Activated CD8-positive, alpha-beta T cell treated with anti-CD3 and anti-CD28 coated beads for 36 hours (primary cell): ENCODE measurements at places on chromosomes 2 and 18. TPM values are rescaled to one million over a fixed set of nuclear protein-coding genes. Genes with fewer than 3 reads are reported as not detected.
A peak's percentile ranks its signal among the peaks of the same experiment; 100 is the strongest.

- no peak for DNase-seq
- H3K27me3 ChIP-seq, result no peaks in the 10 kb centered on the region
- no peaks in the 10 kb centered on the region for H3K4me1 ChIP-seq
- H3K4me3 ChIP-seq, result no peak overlapping the region
- H3K27ac ChIP-seq, result no peak overlapping the region
- no peaks in the 10 kb centered on the region for H3K36me3 ChIP-seq
Measured at GRCh38 chr2:212414767-212415211, 123.8 kb downstream of the ERBB4 start.

GRCh38 chr2:118240276-118240675, 152.0 kb downstream of the INSIG2 start:
- H3K27ac ChIP-seq, result no peak overlapping the region
- H3K36me3 ChIP-seq, result no peaks in the 10 kb centered on the region
- DNase-seq, result no peak
- H3K4me3 ChIP-seq, result no peak overlapping the region
- peaks cover 24% of the 10 kb centered on the region for H3K27me3 ChIP-seq

DNA sequence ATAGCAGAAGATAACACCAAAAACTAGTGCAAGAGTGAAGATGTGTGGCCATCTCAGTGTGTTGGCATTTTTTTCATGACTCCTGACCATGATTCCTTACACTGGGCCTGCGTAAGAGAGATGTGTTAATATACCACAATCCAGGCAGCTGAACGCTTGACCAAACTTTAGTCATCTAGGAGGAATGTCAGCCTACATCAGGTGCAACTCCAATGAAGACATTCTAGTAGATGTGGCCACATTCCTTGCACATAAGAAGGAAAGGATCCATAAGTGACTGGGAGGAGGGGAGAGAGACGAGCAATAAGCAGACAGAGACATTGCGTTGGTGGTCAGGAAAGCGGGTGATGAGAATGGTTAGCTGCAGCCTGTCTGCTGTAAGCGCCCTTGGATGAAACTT, 42.6 kb downstream of the CYRIA start:
- DNase-seq, result no peak
- no peak overlapping the region for H3K27ac ChIP-seq
- no peak overlapping the region for H3K4me3 ChIP-seq

The TDRD15 gene
- not detected for total RNA-seq

The LINC00305 gene
- not detected for total RNA-seq

The LRATD1 gene
- not detected for total RNA-seq

The GALM gene
- total RNA-seq, result 38.3 TPM

DNA sequence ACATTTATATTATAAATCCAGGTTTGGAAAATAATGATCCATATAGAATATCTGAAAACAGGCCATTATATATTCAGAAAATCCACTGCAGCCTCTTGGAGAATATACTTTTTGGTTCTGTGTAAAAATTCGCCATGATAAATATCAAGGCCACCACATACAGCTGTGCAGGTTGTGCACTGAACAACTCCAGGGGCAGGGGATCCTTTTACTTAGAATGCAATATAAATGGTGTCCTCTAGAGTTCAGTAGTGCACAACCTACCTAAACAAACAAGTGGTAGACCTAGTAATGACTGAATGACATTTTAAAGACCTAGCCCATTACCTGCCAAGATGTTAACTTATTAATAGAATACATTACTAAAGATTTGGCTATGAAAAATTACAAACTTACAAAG, 22.4 kb downstream of the MOGAT1 start:
- H3K27me3 ChIP-seq, result peaks cover 8% of the 10 kb centered on the region
- no peak for DNase-seq
- H3K4me3 ChIP-seq, result no peak overlapping the region
- H3K36me3 ChIP-seq, result no peaks in the 10 kb centered on the region
- H3K4me1 ChIP-seq, result peaks cover 7% of the 10 kb centered on the region

The LYPD6 gene
- total RNA-seq, result not detected

DNA sequence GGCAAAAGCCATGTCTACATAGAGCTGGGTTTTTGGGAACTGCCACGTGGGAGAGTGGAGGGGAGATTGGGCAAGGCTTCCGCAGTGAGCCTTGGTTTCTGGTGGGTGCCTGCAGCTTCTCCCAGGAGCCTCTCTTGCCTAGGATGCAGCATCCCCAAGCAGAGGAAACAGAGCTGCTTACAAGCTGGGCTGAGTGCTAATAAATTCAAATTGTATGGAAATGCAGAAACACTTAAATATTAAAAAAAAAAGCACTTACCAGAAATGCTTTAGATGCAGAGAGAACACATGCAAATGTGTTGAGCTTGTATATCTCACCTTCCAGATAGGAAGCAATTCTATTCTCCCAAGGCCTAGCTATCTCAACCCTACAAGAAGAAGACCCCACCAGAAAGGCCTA, 96.0 kb upstream of the ST3GAL5 start:
- H3K36me3 ChIP-seq, result no peaks in the 10 kb centered on the region
- H3K4me1 ChIP-seq, result no peaks in the 10 kb centered on the region
- H3K4me3 ChIP-seq, result no peak overlapping the region
- no peaks in the 10 kb centered on the region for H3K27me3 ChIP-seq

GRCh38 chr2:222108957-222109585, 189.7 kb downstream of the PAX3 start:
- no peaks in the 10 kb centered on the region for H3K36me3 ChIP-seq
- no peaks in the 10 kb centered on the region for H3K27me3 ChIP-seq
- no peak for DNase-seq
- H3K4me3 ChIP-seq, result no peak overlapping the region
- no peak overlapping the region for H3K27ac ChIP-seq
- no peaks in the 10 kb centered on the region for H3K4me1 ChIP-seq

The NTSR2 gene
- total RNA-seq, result not detected

DNA sequence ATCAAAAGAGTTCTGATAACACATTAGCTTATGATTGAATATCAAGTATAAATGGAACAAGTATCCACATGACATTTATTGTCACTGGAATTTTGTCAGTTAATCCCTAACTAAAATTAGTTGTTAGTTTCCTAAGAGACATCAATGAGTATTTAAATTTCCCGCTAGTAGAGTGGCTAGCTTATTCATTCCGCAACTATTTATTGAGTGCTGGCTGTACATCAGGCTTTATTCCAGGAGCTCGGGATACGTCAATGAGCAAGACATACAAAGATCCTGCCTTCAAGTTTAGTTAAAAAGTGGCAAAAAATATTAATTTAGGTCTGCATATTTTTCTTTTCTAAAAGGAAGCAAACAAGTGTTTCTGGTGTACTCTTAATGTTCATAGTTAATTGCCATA, 59.3 kb downstream of the PRKRA start:
- no peaks in the 10 kb centered on the region for H3K36me3 ChIP-seq
- no peak for DNase-seq
- H3K27ac ChIP-seq, result no peak overlapping the region
- peaks cover 3% of the 10 kb centered on the region for H3K27me3 ChIP-seq

DNA sequence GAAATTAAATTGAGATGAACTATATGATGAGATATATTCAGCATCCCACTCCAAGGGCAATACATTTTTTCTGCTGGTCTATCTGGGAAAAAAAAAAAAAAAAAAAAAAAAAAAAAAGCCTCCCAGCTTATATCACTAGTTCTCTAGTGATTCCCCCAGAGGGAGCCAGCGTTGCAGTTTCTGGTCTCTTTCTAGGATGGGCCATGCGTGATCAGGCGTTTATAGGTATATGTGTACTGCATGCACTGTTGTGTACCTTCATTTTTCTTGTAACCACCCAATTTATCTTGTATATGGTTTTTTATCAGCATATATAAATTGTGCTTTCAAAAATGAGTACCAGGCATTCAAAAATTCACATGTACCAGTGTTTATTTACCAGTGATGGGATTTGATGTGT, 35.1 kb downstream of the DCDC2C start:
- H3K27ac ChIP-seq, result no peak overlapping the region
- peak; percentile 46 for DNase-seq
- no peak overlapping the region for H3K4me3 ChIP-seq

The CCDC178 gene
- total RNA-seq, result not detected

The RIT2 gene
- not detected for total RNA-seq

GRCh38 chr2:160076241-160076640, 13.8 kb upstream of the PLA2R1 start:
- no peak for DNase-seq
- no peak overlapping the region for H3K4me3 ChIP-seq
- no peaks in the 10 kb centered on the region for H3K36me3 ChIP-seq
- no peak overlapping the region for H3K27ac ChIP-seq

The NT5DC4 gene
- not detected for total RNA-seq
